ENCODE measurements at places on chromosomes 1 and 21.

- DNase-seq: no peak
Measured at GRCh38 chr1:227518876-227519275, 44.5 kb upstream of the ZNF678 start.

- no peak for DNase-seq
Measured at GRCh38 chr1:2347409-2347785, 44.0 kb downstream of the MORN1 start.

DNA sequence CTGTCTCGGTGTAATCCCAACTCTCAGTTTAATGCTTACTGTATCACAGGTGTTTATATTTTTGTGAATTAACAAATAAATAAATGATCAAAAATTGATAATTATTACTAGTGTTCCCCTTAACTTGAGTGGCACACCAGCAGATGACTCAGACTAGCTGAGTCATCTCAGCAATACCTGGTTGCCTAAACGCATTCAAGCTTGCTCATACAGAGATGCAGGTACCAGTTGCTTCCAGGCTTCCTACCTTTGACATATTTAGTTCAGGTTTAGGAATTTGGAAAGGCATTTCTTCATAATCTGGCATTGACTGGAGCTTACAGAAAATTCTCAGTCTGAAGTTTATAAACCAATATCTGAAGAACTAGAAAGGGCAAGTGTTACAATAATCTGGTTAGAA is 78.9 kb upstream of the LMO4 start:
- no peak for DNase-seq

DNA sequence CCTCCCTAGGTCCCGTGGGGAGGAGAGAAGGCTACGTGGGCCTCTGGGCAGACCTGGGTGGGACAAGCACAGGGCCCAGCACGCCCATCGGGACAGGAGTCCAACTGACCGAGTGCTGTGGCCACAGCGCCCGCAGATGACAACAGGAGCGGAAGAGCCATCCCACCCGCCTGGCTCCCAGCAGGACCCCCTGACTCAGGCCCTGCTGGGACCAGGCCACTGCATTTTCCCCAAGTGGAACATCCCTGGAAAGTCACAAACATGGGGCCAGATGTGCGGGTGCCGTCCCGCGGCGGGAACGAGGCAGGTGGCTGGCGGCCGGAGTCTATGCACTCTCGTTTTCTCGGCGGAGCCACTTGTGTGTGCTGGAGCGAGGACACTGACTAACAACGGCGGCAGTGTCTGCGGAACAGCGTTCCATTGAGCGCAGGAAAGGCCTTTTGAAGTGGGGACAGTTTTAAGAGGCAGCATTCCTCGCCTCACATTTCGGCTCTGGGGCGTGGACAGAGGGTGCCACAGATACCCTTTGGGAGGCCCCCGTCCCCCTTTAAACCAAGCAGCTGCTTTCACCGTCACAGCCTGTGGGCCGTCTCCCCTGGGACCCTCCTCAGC is 93.7 kb upstream of the ARHGEF16 start:
- DNase-seq: no peak

GRCh38 chr1:41268154-41268770 is 26.2 kb upstream of the SCMH1 start:
- DNase-seq: peak; percentile 57

GRCh38 chr1:7470904-7471638 is 300.0 kb upstream of the VAMP3 start:
- DNase-seq: no peak

DNA sequence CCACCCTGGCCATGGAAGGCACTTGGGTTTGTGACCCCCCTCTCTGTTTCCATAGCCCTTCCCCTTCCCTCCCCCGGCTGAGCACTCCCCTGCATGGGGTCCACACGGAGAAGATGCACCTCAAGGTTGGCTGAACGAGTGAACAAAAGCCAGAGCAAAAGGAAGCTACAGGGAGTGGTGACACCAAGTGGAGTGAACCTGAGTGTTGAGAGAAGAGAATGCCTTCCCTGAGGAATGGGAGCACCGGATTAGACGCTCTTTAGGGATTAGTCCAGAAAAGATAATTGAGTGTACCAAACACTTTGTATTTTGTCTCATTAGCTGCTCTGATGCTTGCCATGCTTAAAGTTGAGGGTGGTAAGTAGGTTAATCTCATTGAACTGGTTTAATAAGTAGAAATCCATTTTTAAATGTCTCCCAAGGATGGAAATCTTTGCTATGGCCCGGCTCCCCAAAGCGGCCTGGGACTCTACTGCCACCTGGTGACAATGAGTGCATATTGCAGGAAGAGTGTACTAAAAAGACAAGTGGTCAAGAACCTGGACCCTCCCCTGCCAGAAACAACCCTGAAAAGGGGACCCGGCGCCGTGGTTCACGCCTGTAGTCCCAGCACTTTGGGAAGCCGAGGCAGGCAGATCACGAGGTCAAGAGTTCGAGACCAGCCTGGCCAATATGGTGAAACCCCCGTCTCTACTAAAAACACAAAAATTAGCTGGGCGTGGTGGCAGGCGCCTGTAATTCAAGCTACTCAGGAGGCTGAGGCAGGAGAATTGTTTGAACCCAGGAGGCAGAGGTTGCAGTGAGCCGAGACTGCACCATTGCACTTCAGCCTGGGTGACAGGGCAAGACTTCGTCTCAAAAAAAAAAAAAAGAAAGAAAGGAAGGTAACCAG is 150.6 kb upstream of the ZC3H12A start:
- DNase-seq: no peak

GRCh38 chr1:174995916-174996315 is 3.8 kb upstream of the CACYBP start:
- DNase-seq: no peak

DNA sequence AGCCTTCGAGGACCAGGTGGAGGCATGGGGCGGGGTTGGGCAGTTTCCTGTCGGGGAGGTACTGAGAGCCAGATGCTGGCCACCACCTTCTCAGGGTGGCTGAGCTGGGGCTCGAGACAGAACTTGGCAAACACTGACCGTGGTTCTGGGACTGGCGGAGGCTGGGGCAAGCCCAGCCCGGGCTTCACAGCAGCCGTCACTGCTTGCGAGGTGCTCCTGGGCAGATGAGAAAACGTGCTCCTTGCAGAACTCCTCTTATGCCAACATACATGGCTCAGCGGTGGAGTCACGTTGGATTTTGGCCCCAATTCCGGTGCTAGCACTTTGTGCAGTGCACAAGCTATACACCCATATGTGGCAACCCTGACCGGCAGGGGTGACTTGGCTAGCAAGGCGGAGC is 69.2 kb downstream of the RUNX3 start:
- no peak for DNase-seq

DNA sequence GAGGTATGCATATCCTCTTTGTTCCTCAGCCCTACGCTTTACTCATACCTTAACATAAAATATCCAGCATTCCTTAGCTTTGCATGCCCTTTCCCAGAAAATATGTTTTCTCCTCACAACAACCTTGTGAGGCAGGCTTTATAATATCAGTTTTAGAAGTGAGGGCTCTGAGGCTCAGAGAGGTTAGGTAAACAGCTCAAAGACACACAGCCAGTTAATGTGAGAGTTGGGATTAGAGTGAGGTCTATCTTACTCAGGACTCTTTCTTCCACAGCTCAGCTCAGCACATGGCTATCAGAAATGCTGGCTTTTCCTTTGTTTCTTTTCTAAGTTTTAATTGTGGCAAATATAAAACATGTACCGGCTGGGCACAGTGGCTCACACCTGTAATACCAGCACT is 27.9 kb downstream of the CSF1 start:
- DNase-seq: no peak

DNA sequence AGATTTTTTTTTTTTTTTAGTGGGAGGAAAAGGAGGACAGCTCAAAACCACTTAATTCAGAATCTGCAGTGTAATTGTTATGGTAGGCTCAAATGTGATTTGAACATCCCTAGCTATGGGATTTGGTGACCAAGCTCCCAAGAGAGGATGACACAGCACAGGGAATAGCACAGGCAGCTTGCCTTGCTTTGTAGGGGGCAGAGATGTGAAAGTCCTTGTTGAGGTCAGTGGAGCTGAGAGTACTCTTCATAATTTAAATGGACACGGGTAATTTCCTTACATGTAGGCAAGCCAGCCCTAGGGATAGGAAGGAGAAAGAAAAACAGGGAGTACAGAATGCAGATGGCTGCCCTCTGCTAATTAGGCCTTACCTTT is 3.2 kb upstream of the UCK2 start:
- no peak for DNase-seq

GRCh38 chr1:201016943-201017827 is 6.3 kb downstream of the KIF21B start:
- no peak for DNase-seq

GRCh38 chr1:203609979-203610493 is 16.6 kb upstream of the ATP2B4 start:
- no peak for DNase-seq

DNA sequence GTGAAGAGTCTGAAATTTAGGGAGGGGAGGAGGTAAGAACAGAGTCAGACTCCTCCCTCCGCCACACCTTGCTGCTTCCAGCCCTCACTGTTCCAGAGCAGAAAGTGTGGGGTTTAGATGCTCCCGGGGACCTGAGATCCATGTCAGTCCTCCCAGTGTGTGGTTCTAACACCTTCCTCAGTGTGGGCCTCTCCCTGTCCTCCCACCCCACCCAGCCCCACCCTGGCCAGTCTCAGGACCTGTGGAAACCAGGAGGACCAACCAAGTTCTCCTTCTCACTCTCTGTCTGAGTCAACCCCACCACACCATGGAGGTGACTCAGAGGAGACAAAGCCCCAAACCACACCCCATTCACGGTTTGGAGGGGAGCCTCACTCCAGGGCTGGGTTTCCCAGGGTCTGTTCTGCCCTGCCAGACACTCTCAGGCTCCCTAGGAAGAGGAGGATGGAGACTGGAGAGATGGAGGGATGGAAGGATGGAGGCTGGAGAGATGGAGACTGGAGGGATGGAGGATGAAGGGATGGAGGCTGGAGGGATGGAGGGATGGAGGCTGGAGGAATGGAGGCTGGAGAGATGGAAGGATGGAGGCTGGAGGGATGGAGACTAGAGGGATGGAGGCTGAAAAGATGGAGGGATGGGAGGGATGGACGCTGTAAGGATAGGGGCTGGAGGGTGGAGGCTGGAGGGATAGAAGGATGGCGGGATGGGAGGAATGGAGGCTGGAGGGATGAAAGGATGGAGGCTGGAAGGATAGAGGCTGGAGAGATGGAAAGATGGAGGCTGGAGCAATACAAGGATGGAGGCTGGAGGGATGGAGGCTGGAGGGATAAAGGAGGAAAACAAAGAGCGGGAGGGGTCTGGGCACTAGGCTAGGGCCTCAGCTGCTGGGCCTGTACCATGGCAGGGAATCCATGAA is 100.9 kb upstream of the RUNX3 start:
- no peak for DNase-seq

- no peak for DNase-seq
Measured at GRCh38 chr1:245003246-245003645, 138.9 kb upstream of the HNRNPU start.

- no peak for DNase-seq
Measured at GRCh38 chr1:172456344-172456769, 12.5 kb upstream of the PIGC start.

DNA sequence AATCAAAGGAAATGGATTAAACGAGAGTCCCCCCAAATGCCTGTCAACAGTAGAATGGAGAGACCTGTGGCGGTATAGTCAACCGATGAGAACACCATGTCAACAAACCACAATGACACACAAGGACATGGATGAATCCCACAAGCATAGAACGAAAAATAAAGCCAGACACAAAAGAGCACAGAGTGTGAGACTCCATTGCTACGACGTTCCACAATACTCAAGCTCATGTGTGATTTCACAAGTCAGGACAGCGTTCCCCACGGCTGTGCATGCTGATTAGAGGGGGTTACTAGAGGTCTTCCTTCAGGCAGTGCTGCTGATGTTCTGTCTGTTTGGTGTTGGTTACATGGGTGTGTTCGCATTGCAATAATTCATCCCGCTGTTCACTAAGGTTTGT is 5.8 kb upstream of the PLA2G2D start:
- no peak for DNase-seq

DNA sequence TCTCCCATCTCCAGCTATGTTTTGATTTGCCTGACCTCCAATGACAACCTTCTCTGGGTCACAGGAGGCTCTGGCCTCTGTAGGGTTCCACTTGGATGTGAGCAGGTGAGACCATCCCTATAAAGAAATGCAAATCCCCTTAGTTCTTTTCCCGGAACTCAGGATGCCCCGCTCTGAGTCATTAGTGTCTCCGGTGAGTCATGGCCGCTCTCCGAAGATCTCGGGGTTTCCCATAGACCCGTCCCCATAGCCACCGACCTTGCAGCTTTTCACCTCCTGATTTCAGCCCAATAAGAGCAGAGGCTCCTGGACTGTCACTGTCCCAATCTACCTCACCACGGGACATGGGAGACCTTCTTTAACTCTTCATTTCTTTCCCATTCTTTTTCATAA is 98.2 kb downstream of the PGBD5 start:
- no peak for DNase-seq

- no peak for DNase-seq
Measured at GRCh38 chr1:184212649-184213314, 161.3 kb downstream of the TSEN15 start.

- no peak for DNase-seq
Measured at GRCh38 chr1:41122851-41123518, 101.5 kb upstream of the SLFNL1 start.

DNA sequence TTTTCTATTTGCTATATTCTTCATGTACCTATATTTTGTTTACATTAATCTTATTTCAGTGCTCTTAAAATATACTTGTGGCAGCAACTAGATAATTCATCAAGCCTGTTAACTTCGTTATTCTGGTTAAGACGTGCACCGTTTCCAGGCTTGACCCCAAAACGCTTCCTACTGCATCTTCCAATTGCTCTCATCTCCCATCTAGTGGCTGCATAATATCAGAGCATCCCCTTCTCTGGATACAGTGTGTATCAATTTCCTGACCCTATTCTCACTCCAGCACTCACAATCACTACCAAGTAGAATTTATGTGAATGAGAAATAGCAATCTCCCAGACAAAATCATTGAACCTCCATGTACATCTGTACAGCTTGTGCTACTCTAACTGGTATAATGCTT is 1280.3 kb upstream of the B3GALT2 start:
- DNase-seq: no peak

GRCh38 chr1:158819461-158820443 is 11.4 kb upstream of the MNDA start:
- DNase-seq: no peak

DNA sequence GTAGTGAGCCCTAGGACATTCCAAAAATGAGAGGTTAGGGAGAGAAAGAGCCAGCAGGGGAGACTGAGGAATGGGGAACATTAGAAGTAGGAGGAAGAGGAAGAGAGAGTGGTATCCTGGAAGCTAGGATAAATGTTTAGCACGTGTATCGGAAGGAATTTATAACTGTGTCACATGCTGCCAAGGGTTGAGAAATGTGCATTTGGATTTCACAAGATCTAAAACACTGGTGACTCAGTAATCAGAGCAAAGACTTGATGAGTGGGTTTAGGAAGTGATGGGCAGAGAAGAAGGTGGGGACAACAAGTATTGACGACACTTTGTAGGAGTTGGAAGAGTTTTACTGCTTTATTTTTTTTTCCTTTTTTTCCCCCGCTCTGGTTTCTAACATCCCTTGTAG is 193.9 kb downstream of the FMN2 start:
- no peak for DNase-seq

- DNase-seq: no peak
Measured at GRCh38 chr1:47013293-47013692, 10.2 kb upstream of the CYP4X1 start.

All from right renal cortex interstitium (tissue), 3 donors.